CD4-positive, alpha-beta T cell treated with Interleukin-15 for 4 hours (primary cell): ENCODE measurements at places on chromosomes 3 and 15.

DNA sequence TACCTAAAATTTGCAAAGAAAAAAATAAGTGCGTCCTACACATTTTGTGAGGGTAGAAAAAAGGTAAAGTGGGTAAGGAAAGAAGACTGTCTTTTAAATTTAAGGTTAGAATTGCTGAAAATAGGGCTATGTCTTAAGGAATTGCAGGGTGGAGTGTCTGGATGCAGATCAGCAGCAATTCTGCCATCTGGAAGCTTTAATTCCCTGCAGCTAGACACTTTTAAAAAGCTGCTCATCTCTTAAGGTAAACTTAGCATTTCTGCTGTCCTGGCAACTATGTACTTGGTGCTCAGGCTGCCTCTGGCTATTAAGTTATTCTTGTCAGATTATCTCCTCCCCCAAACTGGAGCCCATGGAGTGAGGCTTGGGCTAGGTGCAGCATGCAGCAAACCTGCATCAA lies 420.2 kb downstream of the SI start:
- DNase-seq: no peak

GRCh38 chr15:68655686-68656437 lies 77.1 kb downstream of the CORO2B start:
- DNase-seq: no peak

DNA sequence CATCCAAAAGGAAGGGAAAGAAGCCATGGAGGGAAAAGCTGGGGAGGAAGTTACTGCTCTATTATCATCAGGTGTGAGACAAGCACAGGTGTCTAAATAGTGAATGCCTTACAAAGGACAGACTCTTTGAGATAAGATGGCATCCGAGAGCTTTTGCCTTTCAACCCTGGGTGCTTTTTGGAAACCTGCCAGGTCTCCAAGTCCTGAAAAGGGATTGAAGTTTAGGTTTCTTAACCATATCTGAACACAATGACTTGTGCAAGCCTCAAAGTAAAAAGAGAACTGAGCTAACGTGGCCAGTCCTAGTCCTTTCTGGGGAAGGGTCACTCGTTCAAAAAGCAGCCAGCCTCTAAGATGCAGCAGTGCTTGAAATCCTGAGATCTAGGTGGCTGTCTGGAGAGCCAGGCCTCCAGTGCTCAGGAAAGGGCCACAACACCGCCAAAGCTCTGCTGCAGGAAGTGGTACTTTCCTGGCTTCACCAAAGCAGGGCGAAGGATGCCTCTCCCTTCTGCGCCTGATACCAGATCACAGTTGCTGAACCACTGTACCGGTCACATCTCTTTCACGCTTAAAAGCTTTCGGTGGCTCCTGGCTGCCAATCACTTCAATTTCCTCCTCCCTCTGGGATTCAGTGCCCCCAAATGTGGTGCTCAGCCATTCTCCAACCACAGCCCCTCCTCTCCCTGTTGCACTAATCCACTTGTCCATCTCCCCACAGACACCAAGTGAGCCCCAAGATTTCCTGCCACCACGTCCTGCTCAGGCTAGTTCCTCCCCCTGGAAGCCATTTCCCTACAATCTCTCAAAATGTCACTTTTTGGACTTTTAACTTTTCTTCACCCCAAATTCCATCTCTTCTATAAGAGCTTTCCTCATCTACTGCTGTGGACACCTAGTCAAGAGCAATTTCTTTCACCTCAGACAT lies 104.1 kb upstream of the LPP start:
- peak; percentile 31 for DNase-seq

DNA sequence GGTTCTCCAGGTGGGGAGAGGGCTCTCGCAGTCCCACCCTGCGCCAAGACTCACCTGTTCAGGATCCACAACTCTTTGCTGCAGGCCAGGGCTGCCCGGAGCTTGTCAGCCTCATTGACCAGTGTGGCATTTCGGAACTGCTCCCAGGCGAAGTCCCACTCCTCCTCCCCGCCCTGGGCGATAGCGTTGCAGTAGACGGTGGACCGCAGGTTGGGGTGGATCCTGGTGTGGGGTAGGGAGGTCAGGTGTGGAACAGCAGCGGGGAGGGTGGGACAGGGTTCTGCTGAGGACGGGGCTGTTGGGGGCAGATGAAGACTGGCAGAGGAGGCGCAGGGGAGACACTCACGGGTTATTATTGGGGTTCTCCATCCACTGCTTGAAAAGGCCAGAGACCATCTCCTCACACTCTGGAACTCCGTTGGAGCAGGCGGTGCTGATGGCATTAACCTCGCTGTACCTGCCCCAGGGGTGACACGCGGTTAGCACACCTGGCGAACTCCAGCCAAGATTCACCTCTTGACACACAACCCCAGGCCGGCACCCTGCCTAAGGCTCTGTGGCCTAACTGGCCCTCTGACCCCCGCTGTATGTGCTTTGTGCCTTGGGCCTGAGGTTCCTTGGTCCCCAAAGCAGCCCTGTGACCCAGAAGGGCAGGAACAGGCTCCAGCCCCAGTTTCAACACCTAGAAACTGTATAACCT lies 16.1 kb downstream of the MESP2 start:
- no peak for DNase-seq

DNA sequence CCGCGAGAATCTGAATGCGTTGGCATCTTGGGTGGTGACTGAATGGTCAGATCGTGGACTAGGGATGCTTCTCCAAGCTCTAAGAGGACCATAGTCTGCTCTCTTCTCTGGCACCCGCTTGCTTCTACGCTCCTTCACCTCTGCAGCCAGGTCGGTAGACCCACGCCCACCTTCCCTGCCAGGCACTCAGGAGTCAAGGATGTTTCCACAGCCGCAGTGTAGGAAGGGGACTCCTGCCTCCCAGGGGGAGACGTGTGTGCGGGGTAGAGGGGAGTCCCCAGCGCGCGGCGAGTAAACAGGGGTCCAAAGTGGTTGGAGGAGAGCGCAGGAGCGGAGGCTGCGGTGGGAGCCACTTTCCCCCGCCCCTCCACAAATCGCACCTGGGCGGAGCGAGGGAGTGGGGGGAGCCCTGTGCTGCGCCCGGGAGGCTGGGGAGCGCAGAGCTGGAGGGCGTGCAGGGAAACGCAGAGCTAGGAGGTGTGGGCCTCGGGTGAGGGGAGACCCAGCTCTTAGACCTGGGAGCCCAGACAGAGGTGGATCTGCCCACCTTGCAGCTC lies 1.7 kb downstream of the LRRC3B start:
- DNase-seq: no peak

GRCh38 chr3:109899925-109900324 lies 562.6 kb upstream of the DPPA4 start:
- DNase-seq: no peak

GRCh38 chr3:170614214-170614966 lies 28.5 kb upstream of the SLC7A14 start:
- no peak for DNase-seq

GRCh38 chr15:83571820-83572707 lies 81.9 kb upstream of the ADAMTSL3 start:
- no peak for DNase-seq

GRCh38 chr15:41160639-41161315 lies 44.7 kb upstream of the INO80 start:
- no peak for DNase-seq

DNA sequence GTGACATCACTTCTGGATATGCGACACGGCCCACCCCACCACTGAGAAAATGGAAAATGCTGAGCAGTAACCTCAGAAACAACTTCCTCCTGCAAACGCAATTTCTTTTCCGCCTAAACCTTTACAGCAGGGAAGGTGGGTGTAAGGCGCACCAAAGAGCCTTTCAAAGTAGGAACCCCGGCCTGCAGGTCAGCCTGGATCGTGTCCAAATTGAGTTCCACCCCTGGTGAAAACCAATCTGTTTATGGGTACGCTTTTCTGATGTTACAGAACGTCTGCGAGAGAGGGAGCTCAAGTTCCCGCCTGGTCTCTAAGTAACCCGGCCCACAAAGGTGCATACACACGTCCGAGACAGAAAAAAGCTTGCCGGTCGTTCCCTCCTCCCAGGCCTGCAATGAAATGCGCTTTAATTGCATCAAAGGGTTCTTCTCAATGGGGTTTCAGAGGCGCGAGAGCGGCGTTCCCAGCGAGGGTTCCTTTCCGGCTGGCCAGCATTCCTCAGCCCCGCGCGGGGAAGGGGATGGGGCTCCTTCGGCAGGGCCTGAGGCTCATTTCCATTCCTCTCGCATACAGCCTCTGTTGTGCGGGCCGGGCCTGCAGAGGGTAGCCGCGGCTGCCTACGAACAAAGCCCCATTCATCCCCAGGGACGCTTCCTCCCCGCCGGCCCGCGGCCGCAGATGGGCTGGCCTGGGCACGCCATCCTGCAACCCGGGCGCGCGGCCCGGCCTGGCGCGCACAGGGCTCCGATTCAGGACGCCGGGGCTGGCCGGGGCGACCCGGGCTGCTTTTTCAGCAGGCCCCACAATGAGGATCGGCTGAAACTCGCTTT lies 138.1 kb downstream of the TMCO5A start:
- peak; percentile 7 for DNase-seq

GRCh38 chr15:64691896-64692565 lies 83.4 kb downstream of the RBPMS2 start:
- DNase-seq: no peak

GRCh38 chr3:159856590-159857104 lies 132.0 kb upstream of the IL12A start:
- no peak for DNase-seq

DNA sequence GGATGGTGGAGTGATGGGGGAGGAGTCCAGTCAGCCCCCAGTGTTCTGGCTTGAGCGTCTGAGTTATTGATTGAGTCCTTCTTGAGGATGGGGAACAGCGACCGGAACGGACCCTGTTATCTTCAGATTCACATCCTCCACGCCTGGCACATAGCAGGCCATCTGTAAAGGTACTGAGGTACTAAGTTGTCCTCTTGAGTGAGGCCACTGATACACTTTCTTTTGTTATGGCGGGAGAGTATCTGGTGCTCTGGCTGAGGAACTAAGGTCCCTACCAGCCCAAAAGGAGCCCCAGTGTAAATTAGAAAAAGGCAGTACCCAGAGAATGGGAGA lies 16.7 kb upstream of the HRH1 start:
- no peak for DNase-seq

DNA sequence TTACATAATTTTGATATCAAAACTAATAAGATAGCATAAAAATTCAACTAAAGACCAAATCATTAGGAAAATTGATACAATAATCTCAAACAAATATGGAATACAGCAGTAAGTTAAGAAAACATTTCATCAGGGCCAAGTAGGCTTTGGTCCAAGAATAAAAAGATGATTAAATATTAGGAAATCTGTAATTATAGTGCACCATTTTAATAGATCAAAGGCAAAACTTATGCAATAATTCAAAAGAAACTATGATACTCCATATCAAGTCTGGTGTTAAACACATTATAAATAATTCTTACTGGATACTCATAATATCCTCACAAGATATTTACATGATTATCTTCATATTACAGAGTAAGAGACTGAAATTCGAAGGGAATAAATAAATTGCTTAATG lies 51.2 kb downstream of the THRB start:
- no peak for DNase-seq

DNA sequence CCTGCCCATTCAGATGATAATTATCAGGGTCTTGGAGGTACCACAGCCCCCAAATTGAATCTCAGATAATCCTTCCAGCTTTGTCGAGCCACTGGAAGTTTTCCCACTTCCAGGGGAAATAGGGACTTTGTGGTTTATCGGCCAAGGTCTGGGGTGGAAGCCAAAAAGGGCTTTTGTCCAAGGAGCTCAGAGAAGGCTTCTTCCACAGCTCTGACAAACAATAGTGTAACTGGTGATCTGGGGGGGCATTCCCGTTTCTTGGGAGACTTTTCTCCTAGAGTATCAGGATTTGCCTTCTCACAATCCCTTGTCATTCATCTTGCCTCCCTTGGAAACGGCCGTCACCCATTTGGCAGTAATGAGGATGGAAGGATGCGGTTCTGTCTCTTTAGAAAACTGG lies 18.4 kb downstream of the SRGAP3 start:
- no peak for DNase-seq

DNA sequence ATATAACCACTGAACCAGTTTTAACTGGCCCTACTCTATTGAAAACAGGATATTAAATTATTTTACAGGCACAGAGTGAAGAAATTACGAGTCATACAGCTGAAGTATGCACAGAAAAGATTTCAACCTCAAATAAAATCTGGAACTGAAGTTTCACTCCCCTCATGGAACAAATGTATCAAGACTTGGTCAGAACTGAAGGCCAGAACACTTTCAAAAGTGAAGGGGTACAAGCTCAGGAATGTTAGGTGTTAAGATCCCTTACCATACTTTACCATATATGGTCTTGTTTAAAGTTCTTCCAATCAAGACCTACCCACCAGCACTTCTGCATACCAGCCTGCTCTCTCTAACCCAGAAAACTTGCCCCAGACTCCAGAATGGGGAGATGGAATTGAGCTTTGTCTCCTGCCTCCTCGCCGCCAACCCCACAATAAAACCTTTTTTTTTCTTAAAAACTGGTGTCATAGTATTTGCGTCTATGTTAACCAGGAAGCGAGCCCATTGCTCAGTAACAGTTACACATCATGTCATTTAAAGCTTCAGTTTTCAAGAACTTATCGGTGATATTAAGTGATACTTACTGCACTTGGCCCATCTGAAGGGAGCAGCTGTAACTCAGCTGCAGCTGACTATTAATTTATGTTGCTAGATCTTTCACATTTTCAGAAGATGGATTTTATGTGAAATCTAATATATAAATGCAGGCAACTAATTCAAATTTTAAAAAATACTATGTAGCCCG lies 59.9 kb downstream of the OXSM start:
- DNase-seq: no peak

- DNase-seq: no peak
Measured at GRCh38 chr3:106022913-106023312, 154.1 kb upstream of the CBLB start.

DNA sequence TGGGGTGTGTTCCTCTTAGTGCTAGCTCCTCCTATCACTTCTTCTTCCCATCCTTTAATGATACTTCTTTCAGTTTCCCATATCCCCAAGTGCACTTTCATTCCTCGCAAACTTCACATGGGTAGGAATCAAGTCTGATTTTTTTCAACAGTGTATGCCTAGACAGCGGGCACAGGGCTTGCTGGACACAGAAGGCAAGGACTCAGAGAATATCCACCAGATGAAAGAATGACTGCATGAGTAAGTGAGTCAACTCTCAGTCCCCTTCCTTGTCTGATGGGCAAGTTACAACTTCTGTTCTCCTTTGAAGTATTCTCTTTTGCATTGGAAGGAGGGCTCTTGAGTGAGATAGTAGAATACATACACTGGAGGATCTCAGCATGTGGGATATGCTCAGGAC lies 3.1 kb upstream of the SQOR start:
- DNase-seq: no peak

GRCh38 chr15:51768018-51768417 lies 16.6 kb downstream of the TMOD2 start:
- no peak for DNase-seq

- no peak for DNase-seq
Measured at GRCh38 chr3:161794551-161794950, 297.9 kb downstream of the OTOL1 start.

DNA sequence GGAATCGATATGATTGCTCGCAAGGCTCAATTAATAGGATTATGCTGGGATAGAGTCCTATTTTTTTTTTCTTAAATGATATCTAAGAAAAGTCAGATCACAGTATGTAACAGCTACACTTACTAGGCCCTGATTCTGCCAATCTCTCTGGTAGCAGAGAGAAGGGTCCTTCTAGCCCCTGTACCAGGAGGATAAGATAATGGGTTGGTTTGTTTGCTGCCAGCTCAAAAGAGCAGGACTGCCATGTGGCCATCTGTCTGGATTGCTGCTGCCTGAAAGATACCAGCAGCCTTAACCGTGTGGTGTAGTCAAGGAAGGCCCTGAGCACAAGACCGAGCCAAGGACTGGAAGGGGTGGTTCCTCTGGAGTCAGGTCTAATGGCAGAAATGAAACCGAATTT lies 236.4 kb downstream of the KLF13 start:
- no peak for DNase-seq
